ENCODE measurements at places on chromosomes 13 and 19.
A peak's percentile ranks its signal among the peaks of the same experiment; 100 is the strongest.

DNA sequence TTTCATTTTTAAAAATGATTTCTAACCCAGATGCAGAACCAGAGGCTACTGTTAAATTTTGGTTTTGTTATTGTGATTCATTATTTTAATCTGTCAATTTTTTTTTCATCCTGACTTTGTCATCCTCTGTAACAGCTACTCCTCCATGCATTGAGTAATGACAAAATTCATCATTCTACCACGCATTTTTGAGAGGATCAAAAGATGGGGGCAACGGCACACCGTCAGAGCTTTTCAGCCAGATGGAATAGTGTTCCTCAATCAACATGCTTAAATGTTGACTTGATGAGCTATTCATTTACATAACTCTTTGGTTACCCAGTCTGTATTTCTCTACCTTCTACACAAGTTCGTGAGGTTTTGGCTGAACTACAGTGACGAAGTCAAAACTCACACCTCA lies 486.3 kb downstream of the EFNB2 start:
- DNase-seq: no peak

GRCh38 chr13:89315287-89315686 lies 1644.1 kb downstream of the SLITRK5 start:
- DNase-seq: no peak

- no peak for DNase-seq
Observed at GRCh38 chr13:30832377-30832776, 73.7 kb upstream of the MEDAG start.

- DNase-seq: peak; percentile 48
Observed at GRCh38 chr19:3440082-3440481, 40.2 kb downstream of the SMIM24 start.

- DNase-seq: peak; percentile 52
Observed at GRCh38 chr19:15101479-15102082, 5.6 kb upstream of the SYDE1 start.

GRCh38 chr19:4067396-4068046 lies 822 bp upstream of the ZBTB7A start:
- DNase-seq: no peak

DNA sequence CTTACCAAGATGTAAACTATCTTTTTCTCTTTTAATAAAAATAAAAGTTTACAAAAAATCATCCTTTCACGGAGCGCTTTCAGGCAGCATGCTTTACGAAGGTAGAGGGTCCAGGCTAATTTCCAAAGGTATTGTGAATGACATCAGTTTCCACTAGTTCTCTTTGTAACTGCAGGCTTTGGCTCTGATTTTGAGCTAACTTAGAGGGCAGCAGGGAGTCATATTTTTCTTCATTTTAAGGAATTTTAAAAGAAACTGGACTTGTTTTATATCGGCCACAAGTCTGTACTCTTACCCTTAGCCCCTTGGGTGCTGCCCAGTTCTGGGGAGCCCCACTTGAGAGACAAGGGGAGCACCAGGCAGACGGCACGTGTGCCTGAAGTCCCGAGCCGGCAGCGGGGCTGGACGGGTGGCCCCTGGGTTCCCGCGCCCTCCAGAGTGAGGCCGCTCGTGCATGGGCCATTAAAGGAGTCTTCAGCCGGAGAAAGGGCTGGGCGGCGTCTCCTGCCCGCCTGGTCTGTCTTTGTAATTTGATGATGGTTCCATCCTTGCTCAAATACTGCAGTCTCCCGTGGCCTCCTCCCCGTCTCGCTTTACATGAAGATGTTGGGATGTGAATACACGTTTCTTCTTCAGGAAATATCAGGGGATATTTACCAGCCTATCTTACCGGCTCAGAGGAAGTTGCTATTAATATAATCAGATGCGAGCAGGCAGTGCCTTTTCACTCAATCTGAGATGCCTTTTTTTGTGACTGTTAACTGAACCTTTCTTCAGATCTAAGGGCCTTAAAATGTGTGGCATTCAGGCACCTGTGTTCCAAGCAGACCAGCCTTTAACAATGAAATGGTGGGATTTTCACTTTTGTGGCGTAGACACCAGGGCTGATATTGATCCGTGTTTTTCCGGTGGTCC lies 67.4 kb downstream of the GGACT start:
- no peak for DNase-seq

DNA sequence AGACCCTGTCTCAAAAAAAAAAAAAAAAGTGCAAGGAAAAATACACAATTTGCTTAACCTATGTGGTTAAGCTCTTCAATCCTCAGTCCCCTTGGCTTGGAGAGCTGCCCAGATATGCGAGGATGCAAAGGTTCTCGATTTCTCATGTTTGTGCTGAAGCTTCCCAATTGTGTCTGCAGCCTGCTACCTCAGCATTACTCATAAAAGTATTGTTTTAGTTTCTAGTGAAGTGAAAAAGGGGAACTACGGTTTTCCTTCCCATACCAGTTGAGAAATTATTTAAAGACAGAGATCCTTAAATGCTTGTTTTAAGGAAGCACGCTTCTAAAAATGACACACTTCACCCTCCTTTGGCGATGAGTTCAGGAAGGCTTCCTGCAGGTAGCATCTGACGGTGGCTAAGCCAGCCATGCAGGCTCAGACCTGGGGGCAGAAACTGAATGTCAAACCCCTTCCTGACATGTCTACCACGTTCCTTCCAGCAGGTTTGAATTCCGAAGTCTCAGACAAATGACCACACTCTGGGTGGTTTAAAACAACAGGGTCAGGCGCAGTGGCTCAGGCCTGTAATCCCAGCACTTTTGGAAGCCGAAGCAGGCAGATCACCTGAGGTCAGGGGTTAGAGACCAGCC lies 47.9 kb downstream of the RUBCNL start:
- DNase-seq: no peak

- DNase-seq: no peak
Observed at GRCh38 chr19:23771316-23771715, 12.6 kb upstream of the ZNF681 start.

DNA sequence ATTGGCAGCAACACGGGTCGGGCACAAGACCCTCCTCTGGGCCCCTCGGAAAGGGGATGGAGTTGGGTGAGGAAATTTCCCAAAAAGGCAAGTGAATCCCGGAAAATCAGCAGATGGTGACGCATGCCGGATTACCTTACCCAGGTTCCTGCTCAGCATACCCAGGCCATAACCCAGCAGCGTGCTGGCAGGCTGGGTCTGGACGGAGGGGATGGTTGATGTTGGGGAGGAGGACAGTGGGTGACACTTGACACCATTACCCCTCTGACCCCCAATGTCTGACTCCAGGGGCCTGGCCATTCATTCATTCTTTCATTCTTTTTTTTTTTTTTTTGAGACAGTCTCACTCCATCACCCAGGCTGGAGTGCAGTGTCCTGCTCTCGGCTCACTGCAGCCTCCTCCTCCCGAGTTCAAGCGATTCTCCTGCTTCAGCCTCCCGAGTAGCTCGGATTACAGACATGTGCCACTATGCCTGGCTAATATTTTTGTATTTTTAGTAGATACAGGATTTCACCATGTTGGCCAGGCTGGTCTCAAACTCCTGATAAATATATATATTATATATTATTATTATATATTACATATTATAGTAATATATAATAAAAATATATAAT lies 799 bp downstream of the PVR start:
- no peak for DNase-seq

GRCh38 chr13:32940601-32941000 lies 75.6 kb upstream of the KL start:
- no peak for DNase-seq

GRCh38 chr13:33869005-33869404 lies 51.1 kb downstream of the RFC3 start:
- DNase-seq: no peak

- DNase-seq: no peak
Observed at GRCh38 chr19:47340477-47341208, 8.5 kb upstream of the DHX34 start.

DNA sequence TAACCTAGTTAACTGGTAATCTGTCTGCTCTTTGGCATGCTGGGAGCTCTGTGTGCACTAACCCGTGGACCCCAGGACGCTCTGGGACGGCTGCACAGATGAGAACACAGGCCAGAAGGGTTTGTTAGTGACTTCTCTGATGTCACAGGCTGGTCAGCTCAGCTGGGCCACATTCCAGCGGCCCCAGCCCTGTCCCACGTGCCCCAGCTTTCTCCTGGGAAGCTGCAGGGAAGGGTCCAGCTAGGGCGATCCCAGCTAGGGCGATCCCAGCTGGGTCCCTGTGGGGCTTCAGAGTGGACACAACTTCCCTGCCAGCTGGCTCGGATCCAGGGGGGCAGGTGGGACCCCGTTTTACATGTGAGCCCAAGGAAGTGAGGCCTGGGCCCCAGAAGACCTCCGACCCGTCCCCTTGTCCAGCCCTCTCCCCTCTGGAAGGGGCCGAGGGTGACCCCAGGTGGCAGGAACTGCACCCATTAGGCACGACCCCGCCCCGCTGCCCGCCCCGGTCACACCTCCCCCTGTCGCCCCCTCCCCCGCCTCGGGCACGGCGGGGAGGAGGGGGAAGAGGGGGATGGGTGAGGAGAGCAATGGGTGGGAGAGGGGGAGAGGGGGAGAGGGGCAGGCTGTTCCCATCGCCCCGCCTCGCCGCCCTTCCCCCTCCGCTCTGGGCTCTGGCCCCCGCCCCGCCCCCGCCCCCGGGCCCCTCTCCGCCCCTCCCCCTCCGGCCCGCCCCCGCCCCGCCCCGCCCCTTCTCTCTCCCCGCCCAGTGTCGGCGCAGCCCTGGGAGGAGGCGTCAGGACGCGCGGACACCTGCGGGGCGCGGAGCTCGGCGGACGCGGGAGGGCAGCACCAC lies 75.2 kb upstream of the MCF2L start:
- no peak for DNase-seq

Measured in activated T-cell treated with anti-CD3 and anti-CD28 coated beads for 48 hours (primary cell).